ENCODE measurements at places on chromosomes 1 and 21.
A peak's percentile ranks its signal among the peaks of the same experiment; 100 is the strongest.

GRCh38 chr21:31892686-31893085 lies 19.9 kb downstream of the HUNK start:
- DNase-seq: no peak

DNA sequence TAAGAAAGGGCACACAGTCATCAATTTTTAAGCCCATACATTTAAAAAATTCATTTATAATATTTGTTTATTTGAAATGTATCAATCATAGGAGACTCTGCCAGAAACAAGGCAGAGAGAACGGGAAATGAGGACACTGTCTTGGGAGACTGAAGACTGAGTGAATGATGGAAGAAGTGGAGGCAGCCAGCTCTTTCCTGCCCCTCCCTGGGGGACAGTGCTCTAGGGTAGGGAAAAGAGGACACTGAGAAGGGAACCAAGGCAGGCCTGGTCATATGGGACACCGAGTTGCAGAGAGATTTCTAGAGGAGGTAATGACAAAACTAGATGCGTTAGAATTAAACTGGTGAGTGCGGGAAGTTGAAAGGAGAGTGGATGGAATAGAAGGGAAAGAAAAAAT lies 31.6 kb downstream of the EEIG2 start:
- DNase-seq: no peak

- peak; percentile 55 for DNase-seq
These were observed 4.8 kb upstream of the TNN start for GRCh38 chr1:175062858-175063257.

- DNase-seq: no peak
These were observed 64.2 kb downstream of the PIK3CD start for GRCh38 chr1:9715536-9716226.

DNA sequence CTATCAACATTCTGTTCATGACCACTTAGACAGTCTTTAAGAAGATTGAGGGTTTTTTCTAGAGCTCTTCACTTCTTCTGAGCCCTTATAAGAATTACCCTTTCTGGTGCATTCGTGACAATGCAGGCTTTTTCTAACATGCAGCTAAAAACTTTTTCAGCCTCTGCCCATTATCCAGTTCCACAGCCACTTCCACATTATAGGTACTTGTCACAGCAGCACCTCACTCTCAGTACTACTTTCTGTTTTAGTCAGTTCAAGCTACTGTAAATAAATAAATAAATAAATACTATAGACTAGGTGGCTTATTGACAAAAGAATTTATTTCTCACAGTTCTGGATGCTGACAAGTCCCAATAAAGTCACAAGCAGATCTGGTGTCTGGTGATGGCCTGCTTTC lies 284.4 kb upstream of the PKN2 start:
- DNase-seq: no peak

- DNase-seq: no peak
These were observed 34.7 kb downstream of the TUFT1 start for GRCh38 chr1:151574575-151575529.

DNA sequence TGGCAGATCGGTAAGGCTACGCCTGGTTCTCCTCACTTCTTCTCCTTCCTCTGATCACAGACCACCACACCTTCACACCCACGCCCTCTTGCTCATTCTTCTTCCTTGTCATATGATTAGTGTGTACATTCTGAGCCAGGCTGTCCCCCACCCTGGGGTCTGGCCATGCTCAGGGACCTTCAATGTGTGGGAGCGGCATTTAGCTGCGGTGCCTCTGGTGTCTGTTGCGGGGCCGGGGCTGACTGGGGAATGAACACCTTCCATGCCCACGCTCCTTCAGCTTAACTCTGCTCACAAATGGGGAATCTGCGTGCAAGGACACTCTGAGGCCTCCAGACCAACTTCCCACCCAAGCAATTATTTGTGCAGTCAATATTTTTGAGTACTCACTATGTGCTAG lies 29.4 kb downstream of the QSOX1 start:
- no peak for DNase-seq

- DNase-seq: no peak
These were observed 189.8 kb upstream of the OLFM3 start for GRCh38 chr1:102186536-102186935.

GRCh38 chr1:26277261-26277661 lies 2.6 kb upstream of the SH3BGRL3 start:
- no peak for DNase-seq

DNA sequence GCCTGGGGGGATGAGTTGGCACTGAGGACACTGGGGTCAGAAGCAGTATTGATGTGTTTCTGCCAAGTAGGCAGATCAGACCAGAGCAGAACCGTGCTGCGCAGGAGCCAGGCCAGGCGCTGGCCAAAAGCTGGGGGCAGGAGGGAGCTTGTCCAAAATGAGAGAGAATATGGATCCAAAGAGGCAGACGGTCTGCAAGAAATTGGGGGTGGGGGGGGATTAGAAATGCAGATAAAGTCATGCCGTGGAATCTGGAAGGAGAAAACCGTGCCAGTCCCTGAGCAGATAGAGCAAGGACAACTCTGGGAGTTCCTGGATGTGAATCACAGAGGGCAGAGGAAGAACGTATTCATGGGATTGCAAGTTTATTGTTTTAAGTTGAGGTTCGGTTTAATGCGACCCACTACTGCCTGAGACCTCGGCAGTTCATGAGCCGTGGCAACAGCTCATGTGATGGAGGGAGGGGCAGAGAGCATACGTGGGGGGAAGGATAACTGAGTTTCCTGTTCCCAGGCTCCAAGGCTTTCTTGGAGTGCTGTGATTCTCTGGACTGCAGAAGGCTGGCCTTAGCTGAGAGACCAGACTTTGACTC lies 224.0 kb downstream of the FGGY start:
- DNase-seq: peak; percentile 37

- no peak for DNase-seq
These were observed 278.0 kb downstream of the RGS7 start for GRCh38 chr1:241079047-241079446.

DNA sequence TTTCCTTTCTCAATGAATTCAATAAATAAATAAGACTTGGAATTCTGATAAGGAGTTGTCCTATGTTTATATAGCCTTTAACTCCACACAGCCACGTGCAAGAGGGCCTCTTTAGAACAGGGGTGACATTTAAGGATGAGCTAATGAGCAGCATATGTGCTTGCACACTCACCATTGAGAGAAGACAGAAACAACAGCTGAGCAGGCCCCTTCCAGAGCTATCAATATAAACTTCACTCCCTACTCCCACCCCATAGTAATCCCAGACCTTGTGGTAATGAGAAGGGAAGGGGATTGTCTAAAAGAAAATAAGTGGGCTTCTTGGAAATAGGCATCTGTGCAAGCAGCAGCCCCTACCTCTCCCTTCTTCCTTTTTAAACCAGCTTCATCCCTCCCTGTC lies 176.0 kb downstream of the SEC16B start:
- DNase-seq: peak; percentile 32

DNA sequence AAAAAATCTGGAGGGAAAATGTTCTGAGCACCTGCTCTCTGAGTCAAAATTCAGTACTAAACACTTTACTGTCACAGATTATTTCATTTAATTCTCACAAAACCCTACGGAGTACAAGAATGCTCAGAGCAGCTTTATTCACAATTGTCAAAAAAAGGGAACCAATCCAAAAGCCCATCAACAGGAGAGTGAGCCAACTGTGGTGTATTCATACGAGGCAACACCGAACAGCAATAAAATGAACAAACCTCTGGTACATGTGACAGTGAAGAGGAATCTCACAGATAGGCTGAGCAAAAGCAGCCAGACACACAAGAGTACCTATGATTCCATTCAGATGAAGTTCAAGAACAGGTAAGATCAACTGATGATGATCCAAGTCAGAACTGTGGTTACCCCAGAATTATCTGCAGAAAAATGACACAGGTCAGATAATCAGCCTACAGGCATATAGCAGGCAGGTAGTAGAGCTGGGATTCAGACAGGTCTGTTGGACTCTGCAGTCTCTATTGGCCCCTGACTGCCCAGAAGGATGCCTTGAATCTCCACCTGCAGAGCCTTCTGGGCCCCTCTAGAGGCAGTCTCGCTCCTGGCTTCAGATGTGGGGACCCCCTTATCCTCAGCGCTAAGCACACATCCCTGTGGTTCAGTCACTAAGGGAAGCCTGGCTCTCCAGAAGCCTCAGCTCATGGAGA lies 19.2 kb downstream of the SLC9A1 start:
- no peak for DNase-seq

DNA sequence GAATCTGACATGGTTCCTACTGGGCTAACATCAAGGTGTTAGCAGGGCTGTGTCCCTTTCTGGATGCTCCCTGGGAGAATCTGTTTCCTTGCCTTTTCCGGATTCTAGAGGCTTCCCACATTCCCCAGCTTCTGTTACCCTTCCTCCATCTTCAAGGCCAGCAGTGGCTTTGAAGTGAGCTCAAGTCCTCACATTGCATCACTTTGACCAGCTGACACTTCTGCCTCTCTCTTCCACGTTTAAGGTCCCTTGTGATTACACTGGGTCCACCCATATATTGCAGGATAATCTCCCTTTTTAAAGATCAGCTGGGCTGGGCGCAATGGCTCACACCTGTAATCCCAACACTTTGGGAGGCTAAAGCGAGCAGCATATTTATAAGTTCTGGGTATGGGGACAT lies 33.1 kb downstream of the CNST start:
- no peak for DNase-seq

DNA sequence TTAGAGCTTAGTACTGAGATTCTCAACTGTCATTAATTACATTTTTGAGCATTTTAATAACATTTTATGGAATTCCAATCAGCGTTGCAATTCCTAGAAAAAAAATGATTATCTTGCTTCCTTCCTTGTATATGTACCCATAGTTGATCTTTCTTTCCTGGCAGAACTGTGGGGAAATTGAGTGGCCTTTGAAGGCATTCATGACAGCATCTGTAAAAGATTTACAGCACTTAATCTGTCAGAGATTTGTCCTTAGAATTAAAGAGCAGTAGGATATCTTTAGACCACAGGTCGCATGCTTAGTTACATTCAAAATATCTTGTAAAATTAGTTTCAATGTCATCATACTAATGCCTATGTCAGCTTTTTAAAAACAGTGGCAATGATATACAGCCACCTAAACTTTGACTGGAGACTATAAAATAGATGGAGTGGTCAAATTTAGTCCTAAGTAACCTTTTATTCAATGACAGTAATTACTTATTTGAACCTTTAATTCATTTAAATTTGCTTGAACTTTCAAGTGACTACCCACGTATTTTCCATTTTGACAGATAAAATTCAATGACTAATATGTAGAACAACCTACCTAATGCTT lies 692.0 kb downstream of the NCAM2 start:
- DNase-seq: no peak

DNA sequence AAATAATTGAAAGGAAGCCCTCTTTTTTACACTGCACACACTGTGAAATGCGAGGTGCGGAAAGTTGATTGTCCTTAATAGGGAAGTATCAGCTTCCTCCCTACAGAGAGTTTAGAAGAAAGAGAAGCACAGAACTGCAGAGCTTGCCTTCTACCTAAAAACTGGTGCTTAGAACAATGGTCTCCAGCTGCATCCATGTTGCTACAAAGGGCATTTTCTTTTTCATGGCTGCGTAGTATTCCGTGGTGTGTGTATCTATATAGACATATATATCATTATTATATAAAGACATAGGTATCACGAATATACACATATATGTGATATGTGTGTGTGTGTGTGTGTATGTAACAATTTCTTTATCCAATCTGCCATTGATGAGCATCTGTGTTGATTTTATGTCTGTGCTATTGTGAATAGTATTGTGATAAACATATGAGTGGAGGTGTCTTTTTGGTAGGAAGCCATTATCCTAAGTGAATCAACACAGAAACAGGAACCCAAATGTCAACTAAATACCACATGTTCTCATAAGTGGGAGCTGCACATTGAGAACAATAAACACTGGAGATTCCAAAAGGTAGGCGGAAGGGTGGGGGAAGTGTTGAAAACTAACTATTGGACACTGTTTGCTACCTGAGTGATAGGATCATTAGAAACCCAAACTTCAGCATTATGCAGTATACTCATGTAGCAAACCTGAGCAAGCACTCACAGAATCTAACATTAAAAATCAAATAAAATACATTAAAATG lies 290.0 kb upstream of the RUNX1 start:
- DNase-seq: no peak

All from tongue (tissue), 3 donors.